ENCODE measurements at places on chromosomes 6 and 20.

- no peak for DNase-seq
Measured at GRCh38 chr6:25165800-25166199, 113.4 kb upstream of the CARMIL1 start.

GRCh38 chr20:48457193-48458002, 370.4 kb downstream of the PREX1 start:
- DNase-seq, result no peak

GRCh38 chr6:27940766-27941165, 16.3 kb upstream of the OR2B6 start:
- DNase-seq, result no peak

DNA sequence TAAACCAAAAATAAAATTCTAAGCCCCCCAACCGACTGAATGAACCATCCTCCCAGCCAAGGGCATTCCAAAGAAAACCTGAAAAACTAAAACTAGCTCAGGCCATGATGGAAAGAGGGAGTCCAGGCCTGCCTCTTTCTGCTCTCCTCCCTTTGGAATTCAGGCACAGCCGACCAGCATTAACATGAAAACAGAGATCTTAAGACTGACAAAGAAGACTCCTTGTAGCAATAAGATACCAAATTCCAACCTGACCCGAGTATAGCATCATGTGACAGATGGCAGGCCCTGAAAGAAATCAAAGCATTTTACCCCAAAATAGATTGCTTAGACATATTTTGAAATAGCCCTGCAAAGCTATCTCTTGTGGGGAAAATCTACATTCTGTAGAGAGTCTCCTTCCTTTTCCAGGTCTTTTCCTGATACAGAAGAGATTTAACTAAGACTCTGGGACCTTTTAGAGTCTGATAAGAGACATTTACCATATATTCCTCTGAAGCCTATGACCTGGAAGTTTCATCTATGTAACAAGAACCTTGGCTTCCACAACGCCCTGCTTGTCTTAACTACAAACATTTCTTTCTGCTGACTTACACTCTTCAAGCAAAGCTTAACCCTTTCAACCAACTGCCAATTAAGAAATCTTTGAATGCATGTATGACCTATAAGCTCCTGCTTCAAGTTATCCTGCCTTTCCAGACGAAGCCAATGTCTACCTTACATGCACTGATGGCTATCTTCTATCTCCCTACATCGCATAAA, 22.2 kb upstream of the TXLNB start:
- no peak for DNase-seq
